Activated T-helper 2 cell treated with anti-CD3 and anti-CD28 coated beads, Interferon-gamma antibody, Interleukin-2, Interleukin-4, amounts not matched to agents 10 μg/mL and 5 μg/mL and 100 μg/mL, durations not matched to agents 14 hours and 24 hours and 36 hours (primary cell): ENCODE measurements at places on chromosomes 6 and 20.

- H3K36me3 ChIP-seq: no peaks in the 10 kb centered on the region
- no peak overlapping the region for H3K27ac ChIP-seq
- peaks cover 1% of the 10 kb centered on the region for H3K27me3 ChIP-seq
Observed at GRCh38 chr20:22339091-22339881, 245.1 kb downstream of the FOXA2 start.

- no peak for DNase-seq
- no peak overlapping the region for H3K27ac ChIP-seq
- H3K4me3 ChIP-seq: no peak overlapping the region
- H3K36me3 ChIP-seq: no peaks in the 10 kb centered on the region
- H3K4me1 ChIP-seq: peaks cover 11% of the 10 kb centered on the region
- peaks cover 8% of the 10 kb centered on the region for H3K27me3 ChIP-seq
Observed at GRCh38 chr6:136410201-136411024, 120.8 kb upstream of the BCLAF1 start.

DNA sequence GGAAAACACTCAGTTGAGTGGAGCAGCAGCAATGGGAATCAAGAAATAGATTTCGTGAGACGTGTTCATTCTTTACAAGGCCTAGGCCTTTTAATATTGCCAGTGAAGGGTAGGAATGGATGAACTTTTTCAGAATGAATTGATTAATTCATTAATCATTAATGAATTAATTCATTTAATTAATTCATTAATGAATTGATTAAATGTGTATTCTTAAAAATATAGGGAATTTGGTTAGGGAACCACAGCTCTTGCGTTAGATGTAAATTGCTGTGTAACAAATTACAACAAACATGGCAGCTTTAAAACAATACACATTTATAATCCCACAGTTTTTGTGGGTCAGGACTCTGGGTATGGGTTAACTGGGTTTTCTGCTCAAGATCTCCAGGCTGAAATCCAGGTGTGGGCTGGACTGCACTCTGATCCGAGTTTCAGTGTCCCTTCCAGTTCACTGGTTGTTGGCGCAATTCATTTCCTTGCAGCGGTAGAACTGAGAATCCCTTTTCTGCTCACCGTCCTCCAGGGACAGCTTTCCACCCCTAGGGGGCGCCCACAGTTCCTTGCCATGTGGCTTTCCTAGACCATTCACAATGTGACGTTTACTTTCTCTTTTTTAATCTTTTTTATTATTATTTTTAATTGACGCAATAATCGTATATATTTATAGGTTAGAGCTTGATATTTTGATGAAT is 32.8 kb upstream of the BCAS1 start:
- no peak overlapping the region for H3K4me3 ChIP-seq
- no peaks in the 10 kb centered on the region for H3K36me3 ChIP-seq
- peaks cover 9% of the 10 kb centered on the region for H3K27me3 ChIP-seq
- H3K4me1 ChIP-seq: peaks cover 5% of the 10 kb centered on the region

DNA sequence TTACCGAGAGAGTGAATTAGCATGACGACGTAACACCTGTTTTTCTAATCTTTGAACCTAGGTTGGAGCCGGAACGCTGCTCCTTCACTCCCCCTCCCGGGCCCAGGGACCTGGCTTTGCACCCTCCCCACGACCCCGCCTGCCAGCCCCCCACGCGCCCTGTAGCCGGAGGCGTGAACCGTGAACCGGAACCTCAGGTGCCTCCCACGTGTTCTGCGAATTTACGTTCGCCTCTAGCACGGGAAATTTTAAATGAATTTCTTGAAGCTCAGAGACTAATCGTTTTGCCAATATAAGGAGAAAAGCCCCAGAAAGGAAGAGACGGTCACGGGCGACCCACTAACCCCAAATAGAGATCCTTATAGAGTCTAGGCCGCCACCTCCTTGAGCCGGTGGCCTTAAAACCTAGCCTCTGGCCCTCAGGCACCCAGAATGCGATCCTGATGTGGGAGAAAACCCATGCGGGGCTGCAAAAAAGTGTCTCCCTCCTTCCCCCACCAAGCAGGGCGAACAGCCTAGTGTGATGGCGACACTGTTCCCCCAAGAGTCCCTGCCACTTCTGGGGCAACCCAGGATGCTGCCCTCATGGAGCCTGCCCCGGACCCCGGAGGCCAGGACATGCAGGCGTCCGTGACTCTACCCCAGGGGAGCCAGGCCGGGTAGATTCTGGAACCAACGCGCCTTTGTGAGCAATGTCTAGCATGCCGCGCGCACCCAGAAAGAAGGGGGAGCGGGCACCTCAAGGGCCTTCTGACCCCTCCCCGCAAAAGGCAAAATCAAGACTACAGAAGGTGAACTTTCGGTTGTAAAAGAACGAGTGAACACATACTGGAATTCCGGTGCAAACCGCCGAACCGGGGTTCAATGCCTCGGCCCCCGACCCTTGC is 2.7 kb upstream of the SIM1 start:
- DNase-seq: no peak
- H3K4me1 ChIP-seq: peaks cover 22% of the 10 kb centered on the region
- peaks cover 86% of the 10 kb centered on the region for H3K27me3 ChIP-seq
- H3K36me3 ChIP-seq: peaks cover 18% of the 10 kb centered on the region
- H3K4me3 ChIP-seq: no peak overlapping the region

GRCh38 chr6:125201961-125202729 is 48.6 kb downstream of the TPD52L1 start:
- H3K4me1 ChIP-seq: no peaks in the 10 kb centered on the region
- H3K36me3 ChIP-seq: no peaks in the 10 kb centered on the region
- DNase-seq: no peak
- H3K4me3 ChIP-seq: no peak overlapping the region

DNA sequence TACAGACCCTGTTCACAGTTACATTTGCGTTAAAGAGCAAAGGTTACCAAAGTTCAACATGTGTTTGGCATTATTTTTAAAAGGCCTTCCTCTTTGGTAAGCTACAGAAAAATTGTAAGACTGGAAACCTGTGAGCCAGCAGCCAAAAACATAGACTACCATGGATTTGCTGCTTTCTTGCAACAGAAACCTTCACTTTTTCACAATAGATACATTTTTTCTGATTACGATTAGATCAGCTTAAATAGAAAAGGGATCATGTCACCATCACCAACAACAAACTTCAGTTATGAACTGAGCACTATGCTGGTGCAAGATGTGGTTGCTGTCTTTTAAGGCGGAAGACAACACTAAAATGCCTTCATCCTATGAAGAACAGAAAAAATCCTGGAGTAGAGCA is 112.3 kb upstream of the MARCKS start:
- H3K27me3 ChIP-seq: no peaks in the 10 kb centered on the region
- H3K4me1 ChIP-seq: no peaks in the 10 kb centered on the region
- no peak for DNase-seq

- no peaks in the 10 kb centered on the region for H3K36me3 ChIP-seq
- DNase-seq: no peak
- no peaks in the 10 kb centered on the region for H3K27me3 ChIP-seq
- no peak overlapping the region for H3K27ac ChIP-seq
- H3K4me3 ChIP-seq: no peak overlapping the region
- H3K4me1 ChIP-seq: no peaks in the 10 kb centered on the region
Observed at GRCh38 chr6:69018906-69019305, 383.8 kb downstream of the ADGRB3 start.

GRCh38 chr20:914727-915498 is 1.2 kb downstream of the ANGPT4 start:
- H3K27ac ChIP-seq: no peak overlapping the region
- H3K27me3 ChIP-seq: no peaks in the 10 kb centered on the region
- no peak for DNase-seq
- H3K4me3 ChIP-seq: no peak overlapping the region

DNA sequence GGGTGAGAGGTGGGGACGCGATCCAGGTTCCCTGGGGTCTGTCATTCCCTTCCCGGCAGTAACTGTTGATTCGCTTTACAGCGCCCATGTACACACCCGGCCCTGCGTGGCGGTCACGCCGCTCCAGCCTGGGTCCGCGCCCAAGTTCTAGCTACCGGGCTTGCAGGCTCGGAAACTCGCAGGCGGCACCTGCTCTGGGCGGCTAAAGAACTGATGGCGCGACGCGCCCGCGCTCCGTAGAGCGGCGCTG is 1.4 kb upstream of the POU3F2 start:
- DNase-seq: no peak
- H3K4me1 ChIP-seq: peaks cover 30% of the 10 kb centered on the region
- H3K27ac ChIP-seq: no peak overlapping the region
- H3K27me3 ChIP-seq: peaks cover 78% of the 10 kb centered on the region
- H3K36me3 ChIP-seq: no peaks in the 10 kb centered on the region
- H3K4me3 ChIP-seq: peak overlapping the region; percentile 77

GRCh38 chr6:132298344-132298949 is 102.8 kb downstream of the MOXD1 start:
- no peak for DNase-seq
- no peak overlapping the region for H3K27ac ChIP-seq
- no peak overlapping the region for H3K4me3 ChIP-seq
- peaks cover 28% of the 10 kb centered on the region for H3K27me3 ChIP-seq
- no peaks in the 10 kb centered on the region for H3K4me1 ChIP-seq
- no peaks in the 10 kb centered on the region for H3K36me3 ChIP-seq

DNA sequence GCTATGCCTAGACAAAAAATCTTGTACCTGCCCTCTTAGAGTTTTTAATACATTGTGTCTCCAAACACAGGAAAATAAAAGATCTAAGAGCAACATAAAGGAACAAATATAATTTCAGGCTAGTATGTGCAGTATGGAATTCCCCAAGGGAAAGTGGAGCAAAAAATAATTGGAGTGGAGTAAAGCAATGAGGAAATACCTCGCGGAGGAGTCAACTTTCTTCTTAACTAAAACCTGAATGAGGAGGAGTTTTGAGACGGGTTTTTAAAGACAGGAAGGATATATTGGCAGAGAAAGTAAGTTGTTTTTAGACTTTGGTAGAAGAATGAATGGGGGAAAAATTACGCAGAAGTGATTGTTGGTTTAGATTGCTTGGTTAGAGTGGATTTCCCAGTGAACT is 14.0 kb downstream of the HIVEP1 start:
- peak overlapping the region; percentile 22 for H3K27ac ChIP-seq
- peaks cover 88% of the 10 kb centered on the region for H3K36me3 ChIP-seq
- H3K4me1 ChIP-seq: peaks cover 49% of the 10 kb centered on the region
- H3K4me3 ChIP-seq: peak overlapping the region; percentile 27
- no peaks in the 10 kb centered on the region for H3K27me3 ChIP-seq

DNA sequence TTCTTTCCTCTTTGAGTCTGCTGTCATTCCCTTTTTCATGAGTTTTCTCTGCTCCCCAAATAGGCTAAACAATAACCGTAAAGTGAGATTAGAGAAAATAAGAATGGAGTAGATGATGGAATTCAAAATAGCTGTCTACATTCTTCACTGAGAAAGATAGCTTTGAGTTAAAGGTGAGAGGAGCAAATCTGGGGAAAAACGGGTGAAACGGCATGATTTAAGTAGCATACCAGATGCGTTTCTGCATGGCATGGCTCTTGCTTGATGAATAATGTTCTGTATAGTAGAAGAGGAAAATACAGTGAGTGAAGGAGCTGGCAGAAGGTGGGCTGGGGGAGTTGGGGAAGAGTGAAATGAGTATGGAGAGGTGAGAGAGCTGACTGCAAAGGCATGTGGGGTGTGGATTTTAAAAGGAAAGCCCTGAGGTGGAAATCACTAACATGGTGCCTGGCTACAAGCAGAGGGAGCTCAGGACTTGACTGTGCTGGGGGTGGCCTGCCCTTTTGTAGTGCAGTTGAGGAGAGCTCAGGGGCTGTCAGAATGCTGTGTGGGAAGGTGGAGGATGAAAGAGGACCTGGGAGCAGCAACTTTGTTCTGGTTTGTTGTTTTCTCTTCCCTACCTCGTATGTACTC is 8.8 kb downstream of the BICRAL start:
- DNase-seq: no peak
- H3K4me3 ChIP-seq: no peak overlapping the region
- H3K27ac ChIP-seq: peak overlapping the region; percentile 3
- peaks cover 16% of the 10 kb centered on the region for H3K36me3 ChIP-seq

DNA sequence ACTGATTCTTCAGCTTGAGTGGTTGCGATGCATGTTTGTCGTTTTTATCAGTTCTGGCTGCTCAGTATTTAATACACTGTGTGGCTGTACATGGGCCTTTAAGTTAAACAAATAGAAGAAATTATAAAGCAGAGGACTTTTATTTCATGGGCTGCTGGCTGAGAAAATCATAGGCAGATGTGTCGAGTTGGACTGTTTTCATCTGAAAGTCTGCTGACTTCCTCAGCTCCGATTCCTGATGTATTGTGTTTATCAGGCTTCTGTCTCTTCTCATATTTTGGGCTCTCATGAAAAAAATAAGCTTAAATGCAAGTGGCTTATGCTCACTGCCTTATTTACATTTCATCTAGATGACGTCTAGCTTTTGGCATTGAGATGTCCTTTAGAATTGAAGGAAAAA is 129.5 kb upstream of the GGTLC1 start:
- H3K27ac ChIP-seq: no peak overlapping the region
- no peaks in the 10 kb centered on the region for H3K36me3 ChIP-seq
- H3K27me3 ChIP-seq: peaks cover 2% of the 10 kb centered on the region
- DNase-seq: no peak
- H3K4me1 ChIP-seq: no peaks in the 10 kb centered on the region

DNA sequence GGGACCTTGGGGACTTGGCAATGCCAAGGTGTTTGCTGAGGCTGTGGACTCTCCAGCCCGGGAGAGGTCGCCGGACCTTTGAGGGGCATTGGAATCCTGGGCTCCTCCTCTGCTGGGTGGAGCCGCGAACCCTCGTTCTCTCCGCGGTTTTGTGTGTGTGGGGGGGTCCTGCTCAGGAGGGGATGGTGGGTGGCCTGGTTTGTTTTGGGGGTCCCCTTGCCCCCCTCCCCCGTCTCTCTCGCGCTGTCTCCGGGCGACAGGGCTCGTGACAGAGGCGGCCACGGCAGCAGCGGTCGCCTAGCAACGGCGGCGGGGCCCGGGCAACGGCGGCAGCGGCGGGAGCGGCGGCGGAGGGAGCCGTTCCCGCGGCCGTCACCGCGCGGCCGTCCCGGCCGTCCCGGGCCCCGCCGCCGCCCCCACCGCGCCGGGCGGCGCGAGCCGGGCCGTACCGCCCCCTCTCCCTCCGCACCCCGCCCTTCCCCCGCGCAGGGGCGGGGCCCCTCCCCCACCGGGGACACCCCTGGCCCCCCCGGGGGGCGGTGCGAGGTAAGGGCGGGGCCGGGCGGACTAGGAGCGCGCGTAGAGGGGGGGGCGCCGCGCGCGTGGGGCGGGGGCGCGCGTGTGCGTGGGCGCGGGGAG is 7.8 kb downstream of the SYNGAP1 start:
- H3K27me3 ChIP-seq: no peaks in the 10 kb centered on the region
- H3K4me3 ChIP-seq: peak overlapping the region; percentile 88
- H3K27ac ChIP-seq: peak overlapping the region; percentile 81
- peaks cover 68% of the 10 kb centered on the region for H3K4me1 ChIP-seq

GRCh38 chr6:2117447-2117846 is 128.0 kb downstream of the GMDS start:
- H3K36me3 ChIP-seq: peaks cover 11% of the 10 kb centered on the region
- H3K4me3 ChIP-seq: no peak overlapping the region
- peaks cover 6% of the 10 kb centered on the region for H3K27me3 ChIP-seq
- H3K4me1 ChIP-seq: peaks cover 13% of the 10 kb centered on the region

DNA sequence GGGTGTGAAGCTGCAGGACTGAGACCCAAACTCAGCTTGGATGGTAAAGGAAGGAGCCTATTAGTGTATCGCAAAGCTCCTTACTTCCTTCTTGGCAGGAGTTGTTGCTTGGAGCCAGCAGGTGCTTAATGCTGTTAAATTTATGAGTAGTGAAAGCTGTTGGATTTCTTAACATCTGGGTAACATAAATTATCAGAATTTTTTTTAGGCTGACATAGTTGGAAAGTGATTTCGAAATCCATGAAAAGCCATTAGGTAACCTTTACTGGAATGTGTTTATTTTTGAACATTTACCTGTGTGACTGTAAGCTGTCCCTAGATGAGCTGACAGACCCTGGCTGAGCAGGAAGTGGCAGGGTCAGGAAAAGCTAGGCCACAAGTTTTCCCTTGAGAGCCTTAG is 470.4 kb upstream of the SLC35B3 start:
- no peak overlapping the region for H3K4me3 ChIP-seq
- H3K27ac ChIP-seq: no peak overlapping the region
- no peaks in the 10 kb centered on the region for H3K36me3 ChIP-seq
- no peaks in the 10 kb centered on the region for H3K4me1 ChIP-seq
- no peaks in the 10 kb centered on the region for H3K27me3 ChIP-seq
